Neural progenitor cell (in vitro differentiated cells): ENCODE measurements at places on chromosomes 1 and 21. TPM values are rescaled to one million over a fixed set of nuclear protein-coding genes. Genes with fewer than 3 reads are reported as not detected.

The OR6F1 gene
- total RNA-seq = not detected in 2 replicates

GRCh38 chr21:28923439-28923975 lies 69.2 kb downstream of the LTN1 start:
- H3K36me3 ChIP-seq = peaks cover 4% of the 10 kb centered on the region
- H3K4me3 ChIP-seq = no peak overlapping the region
- peaks cover 8% of the 10 kb centered on the region for H3K4me1 ChIP-seq
- no peak overlapping the region for H3K27ac ChIP-seq

The HSPA13 gene
- 66.5 and 105 TPM in 2 replicates for total RNA-seq

DNA sequence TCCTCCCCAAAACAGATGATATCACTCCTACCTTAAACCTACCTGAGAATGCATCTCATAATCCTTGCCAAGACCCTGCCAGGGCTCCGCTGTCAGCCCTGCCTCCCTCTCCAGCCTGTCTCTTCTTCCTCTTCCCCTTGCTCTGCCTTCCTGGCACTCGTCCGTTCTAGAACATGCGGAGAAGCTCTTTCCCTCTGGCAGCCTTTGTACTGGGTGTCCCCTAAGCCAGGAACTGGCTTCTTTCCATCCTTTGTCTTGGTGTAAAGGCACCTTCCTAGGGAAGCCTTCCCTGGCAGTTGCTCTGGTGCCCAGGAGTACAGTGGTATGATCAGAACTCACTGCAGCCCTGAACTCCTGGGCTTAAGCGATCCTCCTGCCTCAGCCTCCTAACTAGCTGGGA lies 36.1 kb downstream of the CTNNBIP1 start:
- no peak overlapping the region for H3K4me3 ChIP-seq
- H3K4me1 ChIP-seq = peaks cover 9% of the 10 kb centered on the region
- no peaks in the 10 kb centered on the region for H3K36me3 ChIP-seq
- no peak overlapping the region for H3K27ac ChIP-seq
- no peaks in the 10 kb centered on the region for H3K27me3 ChIP-seq

GRCh38 chr1:227321035-227321434 lies 2.7 kb upstream of the CDC42BPA start:
- no peak for DNase-seq
- no peak overlapping the region for H3K4me3 ChIP-seq
- no peaks in the 10 kb centered on the region for H3K36me3 ChIP-seq
- H3K4me1 ChIP-seq = peaks cover 21% of the 10 kb centered on the region

DNA sequence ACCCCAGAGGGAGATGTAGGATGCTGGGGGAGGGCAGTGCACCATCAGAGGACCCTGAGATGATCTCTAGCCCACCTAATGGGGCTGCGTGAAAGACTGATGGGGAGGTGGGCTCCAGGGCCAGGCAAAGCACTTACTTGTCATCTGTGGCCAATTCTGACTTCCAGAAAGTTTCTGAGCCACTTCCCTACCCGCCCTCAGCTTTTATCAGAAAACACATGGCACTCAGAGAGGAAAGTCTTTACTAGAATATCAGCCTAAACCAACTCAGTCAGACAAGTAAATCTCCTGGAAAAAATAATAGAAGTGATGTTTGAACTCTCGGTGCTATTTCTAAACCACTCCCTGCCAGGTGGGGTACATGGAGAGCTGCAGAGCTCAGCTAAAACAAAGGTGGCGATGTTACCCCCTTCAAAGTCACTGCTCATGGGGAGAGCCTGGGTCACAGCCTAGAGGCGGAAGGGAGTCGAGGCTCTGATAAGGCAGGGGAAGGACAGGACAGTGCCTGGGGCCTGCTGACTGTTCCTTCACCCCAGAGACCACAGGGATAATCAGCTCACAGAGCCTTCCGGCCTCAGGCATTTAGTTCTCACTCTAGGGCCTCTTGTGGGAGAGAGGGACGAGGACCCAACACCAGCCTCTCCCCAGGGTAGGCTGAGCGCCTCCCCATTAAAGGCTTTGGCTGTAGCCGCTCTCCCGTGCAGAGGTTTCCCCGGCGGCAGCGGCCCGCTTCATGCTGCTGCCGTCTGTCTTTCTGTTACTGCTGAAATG lies 14.2 kb downstream of the SMIM12 start:
- peaks cover 27% of the 10 kb centered on the region for H3K4me1 ChIP-seq
- no peak for DNase-seq
- no peaks in the 10 kb centered on the region for H3K36me3 ChIP-seq
- H3K4me3 ChIP-seq = no peak overlapping the region

GRCh38 chr1:72936151-72936740 lies 653.9 kb upstream of the NEGR1 start:
- H3K36me3 ChIP-seq = peaks cover 3% of the 10 kb centered on the region
- no peak overlapping the region for H3K4me3 ChIP-seq
- H3K4me1 ChIP-seq = no peaks in the 10 kb centered on the region
- no peak overlapping the region for H3K27ac ChIP-seq
- DNase-seq = no peak

DNA sequence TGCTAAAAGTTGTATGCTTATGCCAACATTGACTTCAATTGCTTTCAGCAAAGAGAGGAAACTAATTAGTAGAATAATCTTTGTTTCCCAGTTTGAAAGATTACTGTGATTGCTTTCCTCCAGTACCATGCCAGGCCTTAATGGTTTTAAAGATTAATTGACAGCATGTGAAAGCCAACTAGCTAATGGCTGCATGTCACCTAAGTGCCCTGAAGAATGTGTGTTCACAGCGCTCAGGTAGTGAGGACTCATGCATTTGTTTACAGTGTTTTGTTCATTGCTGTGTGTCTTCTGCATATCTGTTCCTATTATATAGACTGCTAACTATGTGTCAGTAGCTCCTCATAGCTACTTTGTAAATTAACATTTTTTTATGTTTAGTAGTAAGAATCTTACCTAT lies 335.6 kb downstream of the LRRIQ3 start:
- no peaks in the 10 kb centered on the region for H3K36me3 ChIP-seq
- peaks cover 5% of the 10 kb centered on the region for H3K4me1 ChIP-seq
- H3K4me3 ChIP-seq = no peak overlapping the region
- H3K27ac ChIP-seq = no peak overlapping the region

The SYCP1 gene
- total RNA-seq = 0.11 TPM in 1 of 2 replicates, not detected in the other

GRCh38 chr1:15275921-15276683 lies 29.1 kb downstream of the FHAD1 start:
- no peaks in the 10 kb centered on the region for H3K4me1 ChIP-seq
- peaks cover 8% of the 10 kb centered on the region for H3K27me3 ChIP-seq
- no peaks in the 10 kb centered on the region for H3K36me3 ChIP-seq
- no peak for DNase-seq

DNA sequence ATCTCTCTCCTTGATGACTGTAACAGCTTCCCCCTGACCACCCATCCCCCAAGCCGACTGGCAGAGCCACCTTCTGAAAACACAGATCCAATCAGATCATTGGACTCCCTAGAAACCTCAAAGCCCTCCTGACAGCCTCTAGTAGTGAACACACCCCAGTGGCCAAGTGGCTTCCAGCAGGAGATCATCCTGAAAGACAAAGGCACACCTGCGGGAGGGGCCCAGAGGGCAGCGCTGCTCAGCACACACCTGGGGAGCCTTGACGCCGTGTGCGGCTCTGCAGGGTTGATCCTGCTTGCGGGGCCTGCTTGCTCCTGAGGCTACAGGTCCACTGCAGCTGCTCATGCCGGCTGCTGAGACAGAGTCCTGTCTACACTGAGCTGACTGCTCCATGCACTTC lies 41.5 kb downstream of the SLC66A1 start:
- no peak overlapping the region for H3K27ac ChIP-seq
- H3K4me1 ChIP-seq = peaks cover 5% of the 10 kb centered on the region
- DNase-seq = peak; percentile 37
- H3K4me3 ChIP-seq = no peak overlapping the region
- H3K36me3 ChIP-seq = no peaks in the 10 kb centered on the region

DNA sequence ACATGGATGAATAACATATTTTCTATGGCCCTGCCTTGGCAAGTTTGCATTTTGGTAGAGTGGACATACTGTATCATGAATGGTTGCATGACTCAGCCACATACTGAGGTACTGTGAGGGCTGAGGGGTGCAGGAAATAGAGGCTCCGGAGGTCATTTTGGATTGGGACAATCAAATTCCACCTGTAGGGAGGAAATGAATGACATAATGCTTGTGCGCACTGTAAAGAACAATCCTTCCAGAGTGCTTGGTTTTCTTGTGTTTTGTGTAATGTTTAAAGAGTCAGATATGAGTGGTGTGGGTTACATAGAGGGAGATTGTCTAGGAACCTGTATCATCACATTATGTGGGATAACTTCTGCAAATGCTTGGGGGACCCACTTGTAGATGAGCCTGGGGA lies 329.9 kb upstream of the PROX1 start:
- H3K36me3 ChIP-seq = no peaks in the 10 kb centered on the region
- DNase-seq = no peak
- H3K4me3 ChIP-seq = no peak overlapping the region
- H3K27ac ChIP-seq = no peak overlapping the region

DNA sequence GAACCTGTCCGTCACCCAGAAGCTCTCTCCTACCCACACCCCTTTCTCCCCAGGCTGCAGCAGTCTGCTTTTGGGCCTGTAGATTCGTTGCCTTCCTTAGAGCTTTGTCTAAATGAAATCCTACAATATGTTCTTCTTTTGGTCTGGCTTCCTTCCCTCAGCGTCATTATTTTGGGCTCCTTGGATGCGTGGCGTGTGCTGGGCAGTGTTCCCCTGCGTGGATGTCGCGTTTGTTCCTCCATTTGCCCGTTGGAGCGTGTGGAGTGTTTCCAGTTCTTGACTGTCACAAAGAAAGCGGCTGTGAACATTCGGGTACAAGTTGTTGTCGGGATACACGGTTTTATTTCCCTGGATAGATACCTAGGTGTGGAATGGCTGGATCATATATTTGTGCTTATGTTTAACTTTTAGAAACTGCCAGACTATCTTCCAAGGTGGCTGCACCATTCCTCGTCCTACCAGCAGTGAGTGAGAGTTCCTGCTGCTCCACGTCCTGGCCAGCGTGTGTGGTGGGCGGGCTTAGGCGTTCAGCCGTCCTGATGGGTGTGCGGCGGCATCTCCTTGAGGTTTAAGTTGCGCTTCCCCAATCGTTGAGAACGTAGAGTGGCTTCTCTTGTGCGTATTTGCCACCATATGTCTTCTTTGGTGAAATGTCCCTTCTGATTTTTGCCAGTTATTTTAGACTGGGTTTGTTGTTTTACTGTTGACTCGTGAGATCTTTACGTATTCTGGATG lies 31.7 kb downstream of the SKI start:
- no peak overlapping the region for H3K27ac ChIP-seq
- no peaks in the 10 kb centered on the region for H3K27me3 ChIP-seq
- H3K4me3 ChIP-seq = no peak overlapping the region
- DNase-seq = no peak
- peaks cover 18% of the 10 kb centered on the region for H3K4me1 ChIP-seq
- no peaks in the 10 kb centered on the region for H3K36me3 ChIP-seq

DNA sequence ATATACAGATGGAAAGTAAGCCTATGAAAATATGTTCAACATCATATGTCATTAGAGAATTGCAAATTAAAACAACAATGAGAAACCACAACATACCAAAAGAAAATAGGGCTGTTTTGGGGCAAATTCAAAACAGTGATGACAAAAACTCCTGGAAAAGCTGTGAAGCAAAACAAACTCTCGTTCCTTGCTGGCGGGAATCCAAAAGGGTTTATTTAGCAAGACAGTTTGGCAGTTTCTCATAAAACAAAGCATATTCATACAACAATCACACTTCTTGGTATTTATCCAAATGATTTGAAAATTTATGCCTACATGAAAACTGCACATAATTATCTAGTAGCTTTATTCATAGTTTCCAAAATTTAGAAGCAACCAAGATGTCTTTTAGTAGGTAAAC lies 44.4 kb downstream of the COL11A1 start:
- no peaks in the 10 kb centered on the region for H3K36me3 ChIP-seq
- H3K27me3 ChIP-seq = no peaks in the 10 kb centered on the region
- no peak for DNase-seq
- H3K4me1 ChIP-seq = no peaks in the 10 kb centered on the region
- H3K27ac ChIP-seq = no peak overlapping the region

- H3K27me3 ChIP-seq = no peaks in the 10 kb centered on the region
- H3K4me3 ChIP-seq = no peak overlapping the region
- no peaks in the 10 kb centered on the region for H3K4me1 ChIP-seq
- H3K36me3 ChIP-seq = no peaks in the 10 kb centered on the region
- no peak overlapping the region for H3K27ac ChIP-seq
- no peak for DNase-seq
Observed at GRCh38 chr1:101745551-101746270, 251.0 kb downstream of the OLFM3 start.

The SYT11 gene
- total RNA-seq = 6.3 TPM in 2 replicates

The CYP4X1 gene
- 0.17 and 0.19 TPM in 2 replicates for total RNA-seq

- H3K4me3 ChIP-seq = no peak overlapping the region
- no peak for DNase-seq
- no peak overlapping the region for H3K27ac ChIP-seq
- no peaks in the 10 kb centered on the region for H3K27me3 ChIP-seq
Observed at GRCh38 chr1:212267460-212267859, 17.8 kb upstream of the PPP2R5A start.

The KCNJ15 gene
- total RNA-seq = not detected in 2 replicates

- H3K4me3 ChIP-seq = no peak overlapping the region
- peaks cover 14% of the 10 kb centered on the region for H3K4me1 ChIP-seq
- H3K27ac ChIP-seq = no peak overlapping the region
- no peaks in the 10 kb centered on the region for H3K27me3 ChIP-seq
- H3K36me3 ChIP-seq = no peaks in the 10 kb centered on the region
- no peak for DNase-seq
Observed at GRCh38 chr1:97013136-97013535, 291.6 kb downstream of the PTBP2 start.

DNA sequence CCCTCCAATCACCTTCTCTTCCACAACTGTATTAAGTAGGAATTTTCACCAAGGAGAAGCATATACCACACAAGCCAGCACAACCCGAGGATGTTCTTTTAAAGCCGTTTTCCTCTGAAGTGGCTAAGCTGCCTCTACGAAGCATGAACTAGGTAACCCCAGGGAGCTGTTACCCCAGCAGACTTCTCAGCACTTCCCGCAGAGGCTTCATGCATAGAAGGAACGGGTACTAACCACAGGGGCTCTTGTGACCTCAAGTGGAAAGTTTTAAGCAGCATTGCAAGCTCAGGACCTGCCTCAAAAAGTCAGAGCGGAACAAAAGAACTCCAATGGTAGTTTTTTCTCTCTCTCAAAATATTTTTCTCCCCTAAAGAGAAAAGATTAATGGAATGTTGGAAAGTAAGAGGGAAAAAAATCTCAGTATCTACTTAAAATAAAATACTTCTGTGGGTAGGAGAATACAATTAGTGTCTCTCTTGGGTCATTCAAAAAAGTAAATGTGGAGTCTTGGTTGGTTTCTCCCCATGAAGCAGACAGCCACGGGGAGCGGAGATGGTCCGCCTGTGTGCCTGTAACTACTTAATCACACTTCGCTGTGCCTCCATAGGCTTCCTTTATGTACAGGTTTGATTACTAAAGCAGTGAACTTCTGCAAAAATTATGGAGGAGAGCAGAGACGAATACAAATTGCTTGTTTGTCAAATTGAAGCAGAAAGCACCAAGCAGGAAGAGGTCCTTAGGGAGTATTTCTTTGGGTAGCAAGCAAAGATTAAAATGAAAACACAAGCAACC lies 40.9 kb downstream of the STX6 start:
- H3K4me1 ChIP-seq = peaks cover 19% of the 10 kb centered on the region
- no peaks in the 10 kb centered on the region for H3K27me3 ChIP-seq
- no peak overlapping the region for H3K4me3 ChIP-seq
- H3K27ac ChIP-seq = peak overlapping the region; percentile 33
